ENCODE measurements at places on chromosomes 5 and 9. TPM values are rescaled to one million over a fixed set of nuclear protein-coding genes. Genes with fewer than 3 reads are reported as not detected.

PCDHGB7 gene
- total RNA-seq: 6.0 TPM

PCDHA6 gene
- 0.82 TPM for total RNA-seq

SGCD gene
- 85.1 TPM for total RNA-seq

NR2F1 gene
- 37.6 TPM for total RNA-seq

DNA sequence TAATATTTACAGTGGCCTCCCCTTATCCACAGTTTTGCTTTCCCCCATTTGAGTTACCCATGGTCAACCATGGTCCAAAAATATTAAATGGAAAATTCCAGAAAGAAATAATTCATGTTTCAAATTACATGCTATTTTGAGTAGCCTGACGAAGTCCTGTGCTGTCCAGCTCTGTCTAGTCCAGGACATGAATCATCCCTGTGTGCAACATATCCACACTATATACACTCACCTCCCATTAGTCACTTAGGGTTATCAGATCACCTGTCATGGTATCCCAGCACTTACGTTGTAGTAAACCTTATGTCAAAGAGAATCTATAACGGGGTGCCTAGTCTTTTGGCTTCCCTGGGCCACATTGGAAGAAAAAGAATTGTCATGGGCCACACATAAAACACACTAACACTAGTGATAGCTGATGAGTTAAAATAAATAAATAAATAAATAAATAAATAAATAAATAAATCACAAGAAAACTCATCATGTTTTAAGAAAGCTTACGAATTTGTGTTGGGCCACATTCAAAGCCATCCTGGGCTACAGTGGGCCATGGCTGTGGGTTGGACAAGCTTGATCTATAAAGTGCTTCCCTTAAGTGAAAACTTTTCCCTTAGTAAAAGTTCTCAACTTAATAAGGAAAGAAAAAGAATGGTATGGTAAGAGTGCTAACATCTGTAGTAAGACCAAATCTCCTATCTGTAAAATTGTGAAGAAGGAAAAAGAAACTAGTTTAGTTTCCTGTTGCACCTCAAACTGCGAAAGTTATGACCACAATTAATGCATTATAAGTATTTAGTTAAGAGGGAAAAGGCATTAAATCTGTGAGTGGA lies 15.9 kb upstream of the OMD start:
- no peak for DNase-seq

DNA sequence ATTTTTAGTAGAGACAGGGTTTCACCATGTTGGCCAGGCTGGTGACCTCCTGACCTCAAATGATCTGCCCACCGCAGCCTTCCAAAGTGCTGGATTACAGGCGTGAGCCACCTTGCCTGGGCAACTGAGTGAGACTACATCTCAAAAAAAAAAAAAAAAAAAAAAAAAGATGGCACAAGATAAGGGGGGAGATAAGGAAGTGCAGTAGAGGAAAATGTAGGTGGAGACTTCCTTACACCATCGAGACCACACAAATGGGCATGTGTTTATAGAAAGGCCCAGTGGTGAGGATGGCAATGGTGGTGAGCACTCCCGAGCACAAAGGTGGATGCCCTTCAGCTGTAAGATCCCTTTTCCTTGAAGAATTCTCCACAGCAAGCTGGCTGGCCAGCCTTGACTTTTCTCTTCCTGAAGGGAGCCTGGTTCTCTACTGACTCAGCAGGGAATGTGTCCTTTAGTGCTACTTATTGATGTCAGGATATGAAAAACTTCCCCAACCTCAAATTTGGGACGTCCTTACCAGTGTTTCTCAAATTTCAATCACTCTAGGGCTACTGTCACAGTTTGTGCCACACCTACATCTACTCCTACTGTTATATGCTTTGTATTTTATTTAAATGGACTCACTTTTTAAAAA lies 28.2 kb downstream of the ERGIC1 start:
- DNase-seq: no peak

DNA sequence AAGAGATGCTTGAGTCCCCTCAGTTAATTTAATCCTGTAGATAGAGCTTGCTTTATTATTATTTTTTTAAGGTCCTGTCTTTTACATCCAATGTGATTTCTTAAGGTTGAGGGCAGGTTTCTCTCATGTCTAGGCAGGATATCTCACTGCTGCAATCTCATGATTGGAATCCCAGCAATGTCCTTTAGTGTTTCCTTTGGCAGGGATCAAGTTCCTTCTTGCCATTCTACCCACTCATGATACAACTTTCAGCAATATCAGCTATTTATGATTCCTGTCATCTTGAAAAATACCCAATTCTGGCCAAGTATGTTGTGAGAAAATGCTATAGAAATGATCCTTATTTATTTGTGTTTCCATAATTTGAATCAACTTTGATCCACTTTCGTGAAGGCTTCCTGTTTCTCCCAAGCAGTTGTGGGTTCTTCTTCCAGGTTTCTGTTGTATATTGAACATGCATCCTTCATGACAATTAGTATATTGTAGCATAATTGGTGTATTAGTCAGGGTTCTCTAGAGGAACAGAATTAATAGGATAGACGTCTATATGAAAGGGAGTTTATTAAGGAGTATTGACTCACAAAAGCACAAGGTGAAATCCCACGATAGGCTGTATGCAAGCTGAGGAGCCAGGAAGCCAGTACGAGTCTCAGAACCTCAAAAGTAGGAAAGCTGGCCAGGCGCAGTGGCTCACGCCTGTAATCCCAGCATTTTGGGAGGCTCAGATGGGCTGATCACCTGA lies 18.4 kb upstream of the VPS13A start:
- DNase-seq: no peak

- no peak for DNase-seq
Measured at GRCh38 chr5:167969998-167970397, 321.4 kb upstream of the WWC1 start.

DNA sequence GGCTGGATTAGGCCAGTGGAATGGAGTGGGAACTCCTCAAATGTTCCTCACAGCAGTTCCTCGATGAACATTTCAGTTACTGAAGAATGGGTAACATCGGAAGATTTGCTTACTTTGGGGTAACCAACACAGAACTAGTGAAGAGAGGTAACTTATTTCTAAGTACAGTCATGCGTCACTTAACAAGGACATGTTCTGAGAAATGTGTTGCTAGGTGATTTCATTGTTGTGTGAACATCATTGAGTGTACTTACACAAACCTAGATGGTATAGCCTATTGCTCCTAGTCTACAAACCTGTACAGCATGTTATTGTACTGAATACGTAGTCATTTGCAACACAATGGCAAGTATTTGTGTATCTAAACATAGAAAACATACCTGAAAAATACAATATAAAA lies 228.3 kb downstream of the MAST4 start:
- no peak for DNase-seq

DNA sequence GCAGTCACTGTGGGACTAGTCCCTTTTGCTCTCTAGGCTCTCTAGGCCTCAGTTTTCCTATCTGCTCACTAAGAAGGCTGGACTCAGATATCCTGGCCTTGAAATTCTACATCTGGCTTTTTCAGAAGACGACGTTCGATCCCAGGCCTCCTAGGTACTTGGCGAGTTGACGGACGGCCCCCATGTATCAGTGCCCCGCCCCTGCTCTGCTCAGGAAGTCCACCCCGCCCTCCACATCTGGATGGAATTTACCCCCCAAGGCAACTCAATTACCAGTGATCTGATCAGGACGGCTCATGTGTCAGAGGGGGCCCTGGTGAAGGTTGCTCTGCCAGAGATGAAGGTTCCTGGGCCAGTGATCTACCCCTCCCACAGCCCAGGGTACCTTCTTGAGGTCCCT lies 44.1 kb upstream of the SYNPO start:
- no peak for DNase-seq

GRCh38 chr5:40332970-40333369 lies 346.7 kb upstream of the PTGER4 start:
- DNase-seq: no peak

GRCh38 chr5:17696627-17697026 lies 62.4 kb downstream of the TAF11L14 start:
- no peak for DNase-seq

DNA sequence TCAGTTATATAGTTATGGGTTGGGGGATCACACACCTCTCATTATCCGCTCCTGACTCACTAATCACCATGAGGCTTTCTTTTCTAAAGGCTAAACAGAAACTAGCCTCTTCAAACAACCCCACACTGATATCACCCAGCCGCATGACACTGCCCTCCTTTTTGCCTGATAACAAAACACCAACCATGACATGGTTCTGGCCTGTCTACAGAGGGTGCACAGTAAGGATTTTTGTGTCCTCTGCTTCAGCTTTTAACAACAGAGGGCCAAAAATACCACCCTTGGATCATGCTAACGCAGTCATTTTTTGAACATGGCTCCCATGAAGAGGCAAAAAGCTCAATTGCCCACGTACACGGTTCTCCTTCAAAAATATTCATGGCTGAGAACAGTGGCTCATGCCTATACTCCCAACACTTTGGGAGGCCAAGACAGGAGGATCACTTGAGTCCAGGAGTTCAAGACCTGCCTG lies 4.0 kb downstream of the CMBL start:
- DNase-seq: no peak

DNA sequence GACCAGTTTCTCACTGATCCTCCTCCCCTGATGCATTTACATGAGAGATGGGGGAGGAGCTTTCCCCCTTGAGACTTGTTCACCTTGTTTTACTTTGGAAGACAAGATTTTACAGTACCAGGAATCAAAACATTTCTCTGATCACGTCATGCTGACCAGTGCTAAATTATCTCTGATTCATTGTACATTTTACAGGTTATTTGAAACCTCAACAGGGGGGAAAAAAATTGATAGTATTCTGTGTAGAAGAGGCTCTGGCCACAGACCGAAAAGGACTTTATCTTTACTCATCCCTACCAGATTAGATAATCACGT lies 133.9 kb downstream of the GRIA1 start:
- no peak for DNase-seq

DNA sequence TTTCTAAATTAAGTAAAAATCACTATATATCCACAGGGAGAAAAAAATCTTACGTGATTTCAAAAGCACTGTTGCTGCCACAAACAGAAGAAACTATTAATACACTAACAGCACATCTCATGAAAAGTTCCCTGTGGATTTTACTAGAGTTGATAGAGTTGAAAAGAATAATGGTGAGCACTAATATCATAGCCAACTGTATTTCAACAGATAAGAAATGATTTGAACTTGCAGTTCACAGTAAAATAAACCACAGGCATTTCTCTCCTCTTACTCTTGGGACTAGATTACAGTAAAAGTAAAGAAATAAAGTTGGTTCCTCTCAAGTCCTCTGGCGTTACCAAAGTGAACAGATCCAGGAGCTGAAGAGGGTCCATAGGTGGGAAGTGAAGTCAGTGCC lies 27.9 kb downstream of the AGTPBP1 start:
- no peak for DNase-seq

GRCh38 chr5:52840277-52841050 lies 52.7 kb downstream of the ITGA1 start:
- DNase-seq: peak; percentile 66

GRCh38 chr5:167057665-167058064 lies 1233.8 kb upstream of the WWC1 start:
- no peak for DNase-seq

DNA sequence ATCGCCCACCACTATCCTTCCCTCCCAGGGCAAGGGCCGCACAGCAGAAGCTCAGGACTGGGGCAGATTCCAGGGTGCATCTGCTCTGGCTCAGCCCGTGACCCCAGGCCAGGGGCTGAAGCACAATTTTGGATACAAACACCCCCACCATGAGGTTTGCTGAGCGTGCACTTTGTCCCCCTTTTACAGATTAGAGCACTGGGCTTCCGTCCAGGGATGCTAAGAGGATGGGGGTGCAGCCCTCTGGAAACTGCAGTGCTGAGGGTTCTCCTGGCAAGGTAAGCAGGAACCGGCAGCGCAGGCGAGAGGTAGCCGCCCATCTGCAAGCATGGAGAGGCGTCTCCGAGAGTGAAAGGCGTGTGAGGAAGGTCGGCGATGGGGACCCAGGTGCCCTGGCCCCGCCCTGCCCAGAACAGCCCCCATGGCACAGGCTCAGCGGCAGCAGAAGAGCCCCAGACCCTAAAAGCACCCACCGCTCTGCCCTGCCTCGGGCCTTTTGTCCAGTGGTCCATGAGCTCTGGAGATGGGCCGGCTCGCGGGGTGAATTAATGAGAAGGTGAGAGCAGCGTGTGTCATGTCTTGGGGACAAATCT lies 54.5 kb upstream of the OLFM1 start:
- DNase-seq: no peak

GRCh38 chr5:142152384-142152732 lies 43.8 kb downstream of the NDFIP1 start:
- DNase-seq: no peak

- DNase-seq: no peak
Measured at GRCh38 chr9:135081731-135082130, 5.7 kb upstream of the OLFM1 start.

DNA sequence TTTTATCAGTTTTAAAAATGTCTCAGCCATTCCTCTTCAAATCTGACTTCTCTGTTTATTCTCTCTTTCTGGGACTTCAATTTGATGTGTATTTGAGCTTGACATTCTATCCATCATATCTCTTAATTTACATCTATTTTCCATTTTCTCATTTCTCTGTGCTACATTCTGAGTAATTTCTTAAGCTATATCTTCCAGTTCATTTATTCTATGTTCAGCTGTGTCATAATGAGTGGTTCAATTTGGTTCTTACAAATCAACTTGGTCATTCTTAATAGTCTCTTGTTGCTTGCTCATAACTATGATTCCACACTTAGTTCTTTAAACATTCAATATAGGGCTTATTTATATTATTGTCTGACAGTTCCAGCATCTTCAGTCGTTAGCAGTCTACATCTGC lies 16.9 kb downstream of the CKMT2 start:
- no peak for DNase-seq

GRCh38 chr5:60959156-60959555 lies 14.2 kb downstream of the NDUFAF2 start:
- no peak for DNase-seq

GRCh38 chr9:98775831-98776441 lies 20.4 kb downstream of the ANKS6 start:
- DNase-seq: peak; percentile 56

DNA sequence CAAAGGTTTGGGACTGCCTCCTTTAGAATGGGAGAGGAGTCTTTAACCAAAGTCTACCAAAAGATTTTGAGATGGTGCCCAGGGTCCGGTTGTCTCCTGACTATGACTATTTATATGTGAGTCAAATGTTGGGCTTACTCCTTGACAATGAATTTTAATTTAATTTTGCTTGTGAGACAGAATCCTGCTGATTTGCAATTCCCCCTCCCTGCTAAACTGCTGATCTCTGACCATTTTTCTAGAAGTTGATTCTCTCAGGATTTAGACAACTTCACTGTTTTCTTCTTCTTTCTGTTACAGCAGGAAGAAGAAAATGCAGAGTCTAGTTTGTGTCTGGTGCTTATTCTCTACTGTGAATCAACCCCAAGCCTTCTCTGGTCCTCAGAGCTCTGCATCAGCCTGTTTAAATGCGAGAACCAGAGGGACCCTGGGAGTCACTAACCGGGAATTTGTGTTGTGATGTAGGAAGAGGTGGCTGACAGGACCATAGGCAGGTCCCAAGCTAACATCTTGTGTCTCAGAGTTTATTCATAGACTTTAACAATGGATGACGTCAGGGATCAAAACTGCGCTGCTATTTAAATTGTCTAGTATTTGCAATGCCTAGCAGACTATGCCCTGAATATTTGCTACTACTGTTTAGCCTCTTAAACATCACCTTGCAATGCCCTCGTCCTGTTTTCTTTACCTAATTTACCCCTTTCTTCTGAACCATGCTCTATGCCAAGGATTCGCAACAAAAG lies 124.0 kb upstream of the TAF11L2 start:
- DNase-seq: no peak

Data from right atrium auricular region (tissue), 2 donors.